ENCODE measurements at places on chromosomes 16 and 17. TPM values are rescaled to one million over a fixed set of nuclear protein-coding genes. Genes with fewer than 3 reads are reported as not detected.

DNA sequence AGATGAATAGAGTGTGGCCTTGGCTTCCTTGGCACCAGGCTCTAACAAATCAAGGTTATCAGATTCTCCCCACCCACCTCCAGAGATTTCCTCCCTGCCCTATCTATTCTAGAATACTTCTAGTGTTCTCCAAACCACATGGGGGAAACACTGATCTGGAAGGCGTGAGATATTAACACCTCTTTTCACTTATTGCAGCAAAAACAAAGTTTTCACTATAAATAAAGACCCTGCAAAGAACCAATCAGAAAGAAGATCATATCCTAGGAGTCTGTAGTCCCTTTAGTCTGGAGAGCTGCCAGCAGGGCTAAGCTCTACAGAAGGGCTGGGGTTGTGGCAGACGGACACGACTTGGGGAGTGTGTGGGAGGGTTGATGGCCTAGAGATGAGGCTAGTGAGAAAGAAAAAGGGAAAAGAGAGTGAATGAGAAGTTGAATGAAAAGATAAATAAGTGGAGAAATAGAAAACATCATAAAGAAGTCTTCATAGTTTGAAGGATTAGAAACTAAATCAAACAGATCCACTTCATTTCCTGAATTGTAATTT is 8.6 kb upstream of the SKAP1 start:
- DNase-seq = no peak

The TEKT5 gene
- 1.0 TPM for total RNA-seq

GRCh38 chr16:85908444-85908843 is 9.5 kb downstream of the IRF8 start:
- no peak for DNase-seq

DNA sequence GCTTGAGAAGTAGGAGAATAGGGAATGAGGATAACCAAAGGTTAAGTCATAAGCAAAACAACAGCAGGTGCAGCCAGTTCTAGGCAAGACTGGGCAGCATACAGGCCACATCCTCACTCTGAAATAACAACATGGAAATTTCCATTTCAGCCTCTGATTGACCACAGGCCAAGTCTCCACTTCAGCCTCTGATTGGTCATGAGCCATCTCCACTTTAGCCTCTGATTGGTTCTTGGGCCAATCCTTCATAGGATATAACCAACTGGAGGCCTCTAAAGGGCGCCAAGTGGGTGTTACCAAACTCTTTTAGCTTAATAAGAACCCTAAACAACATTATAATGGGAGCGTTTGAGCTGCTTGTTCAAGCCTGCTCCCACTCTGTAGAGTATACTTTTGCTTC is 512.0 kb downstream of the NPIPA7 start:
- no peak for DNase-seq

GRCh38 chr17:15291674-15292361 is 26.7 kb upstream of the PMP22 start:
- DNase-seq = no peak

DNA sequence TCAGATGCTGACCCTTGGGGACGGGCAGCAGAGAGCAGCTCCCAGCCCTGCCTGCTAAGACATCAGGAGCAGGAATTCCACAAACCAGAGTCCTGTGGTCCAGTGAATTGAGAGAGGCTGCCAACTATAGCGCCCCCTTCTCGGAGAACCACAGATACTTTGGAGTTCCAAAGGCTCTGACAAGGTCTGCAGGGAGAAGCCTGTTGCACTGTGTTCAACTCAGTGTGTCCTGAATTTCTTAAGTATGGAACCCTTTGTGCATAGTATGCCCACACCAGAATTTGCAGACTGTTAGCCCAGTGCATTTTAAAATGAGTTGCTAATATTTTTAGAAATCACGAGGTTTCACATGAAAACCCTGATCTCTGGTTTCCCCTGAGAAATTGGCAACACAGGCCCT is 223.4 kb downstream of the KATNIP start:
- no peak for DNase-seq

The ALOX12 gene
- 12.2 TPM for total RNA-seq

The FBXO39 gene
- total RNA-seq = not detected

DNA sequence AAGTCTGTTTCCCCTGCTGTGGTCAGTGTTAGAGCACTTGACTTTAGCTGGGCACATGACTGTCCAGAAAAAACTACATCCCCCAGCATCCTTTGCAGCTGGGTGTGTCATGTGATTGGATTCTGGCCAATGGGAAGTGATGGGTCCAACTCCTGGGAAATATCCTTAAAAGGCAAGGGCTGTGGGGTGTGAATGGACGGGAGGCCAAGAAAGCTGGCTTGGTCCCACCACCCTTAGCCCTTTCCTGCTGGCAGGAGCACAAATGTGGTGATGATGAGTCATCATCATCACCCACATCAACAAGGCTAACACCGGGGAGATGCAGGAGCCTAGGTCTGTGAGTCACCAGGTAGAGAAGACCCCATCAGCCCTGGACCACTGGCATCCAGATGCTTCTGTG is 341.7 kb downstream of the C16orf95 start:
- DNase-seq = no peak

DNA sequence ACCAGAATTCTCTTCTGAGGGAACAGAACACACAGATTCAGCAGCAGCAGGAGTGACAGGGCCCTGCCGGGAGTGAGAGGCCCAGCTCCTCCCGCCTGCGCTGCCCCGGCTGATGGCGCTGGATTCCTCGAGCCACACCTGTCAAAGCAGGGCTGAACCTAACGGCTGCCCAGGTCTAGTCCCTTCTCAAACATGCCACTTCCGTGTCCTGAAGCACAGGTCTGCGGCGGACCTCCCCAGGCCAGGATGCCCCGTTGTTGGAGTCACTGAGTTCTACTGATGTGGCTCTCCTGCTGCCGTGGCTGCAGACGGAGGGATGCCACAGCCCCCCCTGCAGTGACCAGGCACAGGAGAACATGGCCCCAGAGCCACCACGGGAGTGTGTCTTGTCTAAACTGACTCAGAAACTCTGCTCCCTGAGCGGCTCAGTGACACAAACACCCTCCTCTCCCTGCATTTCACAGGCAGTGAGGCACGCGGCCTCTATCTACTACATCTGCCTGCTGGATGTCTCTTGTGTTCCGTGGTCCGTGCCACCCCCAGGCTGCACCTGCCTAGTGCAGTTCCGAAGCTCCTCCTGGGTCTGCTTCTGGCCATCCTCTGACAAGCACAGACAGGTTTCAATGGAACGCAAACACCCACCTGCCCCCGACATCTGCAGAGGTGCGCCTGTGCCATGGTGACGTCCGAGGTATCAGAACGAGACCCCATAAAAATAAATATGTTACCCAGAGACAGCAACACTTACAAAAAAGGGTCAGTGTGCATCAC is 44.7 kb upstream of the DNAH17 start:
- no peak for DNase-seq

- DNase-seq = peak; percentile 92
Observed at GRCh38 chr16:47141773-47142485, 1.8 kb downstream of the NETO2 start.

GRCh38 chr16:19431636-19432340 is 14.1 kb downstream of the TMC5 start:
- DNase-seq = no peak

The CACNG5 gene
- total RNA-seq = not detected

DNA sequence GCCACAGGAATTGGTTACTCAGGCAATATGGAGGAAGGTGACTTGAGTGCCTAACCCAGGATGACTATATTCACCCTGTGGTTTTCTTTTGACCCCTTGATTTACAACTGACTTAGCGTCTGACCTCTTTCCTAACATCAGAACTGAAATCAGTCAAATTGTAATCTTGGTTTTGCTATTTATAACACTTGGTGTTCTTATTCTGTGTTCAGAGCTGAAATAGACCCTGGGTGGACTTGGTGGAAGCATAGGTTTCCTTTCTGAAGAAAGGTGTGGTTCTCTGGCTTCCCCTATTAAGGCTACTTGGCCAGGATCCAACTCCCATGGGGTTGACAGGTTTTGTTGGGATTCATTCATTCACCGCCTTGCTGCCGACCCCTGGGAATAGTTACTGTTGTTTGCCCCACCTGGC is 80.8 kb downstream of the CLEC16A start:
- no peak for DNase-seq

- no peak for DNase-seq
Observed at GRCh38 chr16:30787613-30788378, 791 bp upstream of the ZNF629 start.

The CPHXL gene
- total RNA-seq = not detected

GRCh38 chr17:6069539-6070429 is at the start of gene WSCD1:
WSCD1 (plus strand) TSS chr17:6070379; CDS start chr17:6080659, 10,280 bp downstream.
- peak; percentile 64 for DNase-seq

DNA sequence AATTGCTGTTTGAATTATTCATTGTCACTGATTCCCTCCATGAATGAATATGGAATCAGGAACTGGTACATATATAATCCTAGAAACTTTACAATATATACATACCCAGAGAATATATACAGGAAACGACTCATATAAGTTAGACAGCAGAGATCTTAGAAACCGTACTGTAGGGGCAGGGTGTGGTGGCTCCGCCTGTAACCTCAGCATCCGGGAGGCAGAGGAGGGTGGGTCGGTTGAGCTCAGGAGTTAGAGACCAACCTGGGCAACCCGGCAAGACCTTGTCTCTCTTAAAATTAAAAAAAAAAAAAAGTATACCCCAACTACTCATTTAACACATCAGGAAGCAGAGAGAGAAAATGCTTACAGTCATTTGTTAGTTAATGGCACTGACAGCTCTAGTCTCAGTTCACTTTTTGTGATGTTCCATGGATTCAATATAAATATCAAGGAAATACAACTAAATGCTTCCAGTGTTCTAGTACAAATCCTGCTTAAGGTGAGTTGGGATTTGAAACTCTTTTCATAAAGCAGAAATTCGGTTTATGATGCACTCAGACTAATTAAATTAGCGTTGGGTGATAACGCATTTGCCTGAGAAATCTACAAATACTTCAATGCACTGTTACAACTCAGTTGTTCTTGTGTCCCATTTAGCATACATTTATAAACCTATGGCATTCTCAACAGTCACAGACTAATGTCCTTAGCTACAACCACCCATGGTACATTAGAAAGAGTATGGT is 5.6 kb downstream of the GLG1 start:
- DNase-seq = no peak

The SEPTIN12 gene
- not detected for total RNA-seq

- no peak for DNase-seq
Observed at GRCh38 chr16:85650135-85650843, 37.2 kb downstream of the GSE1 start.

The DNAH3 gene
- total RNA-seq = 1.7 TPM

The SEZ6L2 gene
- 4.7 TPM for total RNA-seq

DNA sequence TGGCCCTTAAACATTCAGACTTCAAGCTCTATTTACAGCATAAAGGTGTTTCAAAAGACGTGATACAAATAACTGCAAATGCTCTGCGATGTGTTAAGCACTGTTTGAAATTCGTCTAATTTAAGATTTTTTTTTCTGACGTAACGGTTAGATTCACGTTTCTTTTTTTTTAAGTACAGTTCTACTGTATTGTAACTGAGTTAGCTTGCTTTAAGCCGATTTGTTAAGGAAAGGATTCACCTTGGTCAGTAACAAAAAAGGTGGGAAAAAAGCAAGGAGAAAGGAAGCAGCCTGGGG is 681 bp upstream of the MAPT start:
- DNase-seq = no peak

DNA sequence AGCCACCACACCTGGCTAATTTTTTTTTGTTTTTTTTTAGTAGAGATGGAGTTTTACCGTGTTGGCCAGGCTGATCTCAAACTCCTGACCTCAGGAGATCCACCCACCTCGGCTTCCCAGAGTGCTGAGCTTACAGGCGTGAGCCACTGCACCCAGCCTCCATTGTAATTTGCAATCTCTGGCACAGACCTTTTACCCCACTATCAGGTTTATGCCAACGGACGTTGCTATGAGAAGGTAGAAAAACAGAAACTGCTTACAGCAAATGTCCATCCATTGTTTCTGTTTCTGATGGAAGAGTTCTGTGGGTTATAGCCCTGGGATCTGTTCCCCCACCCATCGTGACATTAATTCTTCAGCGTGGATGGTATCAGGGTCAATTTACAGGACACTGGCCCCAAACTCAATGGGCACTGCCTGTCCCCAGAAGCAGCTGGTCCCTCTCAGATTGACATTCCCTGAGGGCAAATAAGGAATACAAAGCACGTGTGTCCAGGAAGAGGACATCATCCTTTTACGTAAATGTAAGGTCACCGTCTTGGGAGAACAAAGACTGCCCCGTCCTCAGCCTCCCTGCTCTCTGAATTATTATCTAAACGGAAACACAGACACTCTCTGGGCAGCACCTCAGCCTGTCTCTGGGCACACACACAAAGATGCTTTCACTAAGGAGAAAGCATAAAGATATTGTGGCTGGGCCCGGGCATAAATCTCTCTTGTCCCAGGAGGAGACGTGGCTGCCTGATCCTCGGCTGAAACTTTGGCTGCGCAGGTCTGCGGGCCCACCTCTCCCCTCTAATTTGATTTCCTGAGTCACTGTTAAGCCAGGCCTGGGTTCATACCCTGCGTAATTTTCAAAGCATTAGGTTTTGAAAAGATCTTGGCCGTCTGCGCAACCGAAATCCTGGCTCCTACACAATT is 5.2 kb downstream of the KCNG4 start:
- DNase-seq = peak; percentile 25

DNA sequence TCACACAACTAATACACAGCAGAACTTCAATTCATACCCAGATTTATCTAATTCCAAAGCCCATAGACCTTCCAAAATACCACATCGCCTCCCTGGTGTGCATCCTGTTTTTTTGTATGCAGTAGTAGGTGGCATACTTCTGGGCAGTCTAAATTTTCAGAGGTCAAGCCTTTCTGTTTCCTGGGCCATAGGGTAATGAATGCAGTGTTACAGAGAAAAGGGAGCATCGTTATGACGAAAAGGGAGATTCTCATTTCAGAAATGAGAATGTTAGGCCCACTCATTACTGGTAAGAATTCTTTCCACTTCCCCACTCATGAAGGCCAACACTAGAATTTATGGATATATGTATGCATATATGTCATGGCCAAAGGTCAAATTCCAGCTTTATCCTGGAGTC is 267.8 kb upstream of the ASIC2 start:
- no peak for DNase-seq

DNA sequence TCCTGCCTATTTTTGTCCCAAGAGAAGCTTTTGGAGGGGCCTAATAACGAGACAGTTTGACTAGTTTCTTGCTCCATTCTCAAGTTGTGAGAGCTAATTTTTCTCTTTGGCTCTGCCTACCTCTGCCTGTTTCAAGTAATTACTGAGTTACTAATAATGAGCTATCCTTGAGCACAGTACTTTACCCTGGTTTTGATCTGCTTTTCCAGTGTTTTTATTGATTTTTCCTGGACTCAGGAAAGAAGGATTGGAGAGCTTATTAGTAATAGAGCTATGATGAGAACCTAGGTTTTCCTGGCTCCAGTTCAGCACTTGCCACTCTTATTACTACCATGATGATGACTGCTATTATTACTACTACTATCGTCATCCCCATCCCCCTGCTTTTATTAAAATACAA is 106.7 kb downstream of the HS3ST3B1 start:
- DNase-seq = no peak

Measured in tongue (tissue), 3 donors.